Activated T-helper 1 cell treated with Interleukin-2 at 50 U/mL for 16 hours (primary cell): ENCODE measurements at places on chromosomes 4 and X.

- DNase-seq = no peak
Measured at GRCh38 chr4:159229164-159229563, 126.3 kb downstream of the RAPGEF2 start.

DNA sequence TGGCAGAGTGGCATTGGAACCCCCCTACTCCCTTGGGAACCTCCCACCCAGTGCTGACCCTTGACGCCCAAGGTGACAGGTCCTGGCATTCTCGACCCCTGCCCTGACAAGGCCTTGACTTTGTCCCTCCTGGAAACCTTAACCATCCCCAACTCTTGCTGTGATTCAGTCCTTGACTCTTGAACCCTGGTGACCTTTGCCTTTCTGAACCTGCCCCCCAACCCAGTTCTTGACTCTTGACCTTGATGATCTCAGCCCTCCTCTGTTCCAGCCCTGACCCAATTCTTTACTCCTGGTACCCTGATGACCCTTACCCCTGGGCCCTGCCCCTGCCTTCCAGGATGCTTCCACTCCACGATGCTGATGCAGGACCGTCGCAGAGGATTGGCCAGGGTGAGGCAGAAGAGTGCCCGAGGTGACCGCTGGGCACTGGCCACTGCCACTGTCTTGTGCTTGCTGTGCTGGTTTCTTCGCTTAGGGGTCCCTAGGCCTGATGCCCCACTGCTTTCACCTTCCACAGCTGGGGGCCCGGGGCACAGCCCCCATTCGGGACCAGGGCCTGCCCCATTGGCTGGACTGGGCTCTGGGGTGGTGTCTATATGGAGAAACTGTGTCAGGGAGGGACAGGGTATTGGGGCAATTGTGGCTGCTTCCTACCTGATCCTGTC lies 1.7 kb downstream of the CACNA1F start:
- DNase-seq = no peak

DNA sequence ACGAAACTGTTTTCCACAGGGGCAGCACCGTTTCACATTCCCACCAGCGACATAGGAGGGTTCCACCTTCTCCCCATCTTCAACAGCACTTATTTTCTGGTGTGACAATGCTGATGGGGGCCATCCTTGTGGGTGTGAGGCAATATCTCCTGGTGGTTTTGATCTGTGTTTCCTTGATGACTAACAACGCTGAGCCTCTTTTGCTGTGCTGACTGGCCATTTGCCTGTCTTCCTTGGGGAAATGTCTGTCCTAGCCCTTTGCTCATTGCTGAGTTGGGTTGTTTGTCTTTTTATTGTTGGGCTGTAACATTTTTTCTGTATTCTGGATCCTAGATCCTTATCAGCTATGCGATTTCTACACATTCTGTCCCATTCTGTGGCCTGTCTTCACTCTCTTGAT lies 33.7 kb downstream of the ATP2B3 start:
- no peak for DNase-seq

DNA sequence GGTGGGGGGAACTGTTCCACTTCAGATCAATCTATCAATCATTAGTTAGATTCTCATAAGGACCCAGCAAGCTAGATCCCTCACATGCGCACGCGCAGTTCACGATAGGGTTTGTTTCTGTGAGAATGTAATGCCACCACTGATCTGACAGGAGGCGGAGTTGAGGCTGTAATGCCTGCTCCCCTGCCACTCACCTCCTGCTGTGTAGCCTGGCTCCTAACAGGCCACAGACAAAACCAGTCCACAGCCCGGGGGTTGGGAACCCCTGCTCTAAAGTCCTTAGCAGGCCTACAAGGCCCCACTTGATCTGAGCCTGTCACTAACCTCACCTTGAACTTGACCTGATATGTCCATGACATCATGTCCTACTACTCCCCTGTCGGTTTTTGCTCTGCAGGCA lies 30.3 kb downstream of the ARL9 start:
- no peak for DNase-seq

- no peak for DNase-seq
Measured at GRCh38 chr4:7661846-7662506, 227.2 kb upstream of the PSAPL1 start.
